AG09309 (cell line): ENCODE measurements at places on chromosomes 5 and 9.

- peak; percentile 14 for DNase-seq
Observed at GRCh38 chr5:104178829-104179456, 616.4 kb upstream of the NUDT12 start.

DNA sequence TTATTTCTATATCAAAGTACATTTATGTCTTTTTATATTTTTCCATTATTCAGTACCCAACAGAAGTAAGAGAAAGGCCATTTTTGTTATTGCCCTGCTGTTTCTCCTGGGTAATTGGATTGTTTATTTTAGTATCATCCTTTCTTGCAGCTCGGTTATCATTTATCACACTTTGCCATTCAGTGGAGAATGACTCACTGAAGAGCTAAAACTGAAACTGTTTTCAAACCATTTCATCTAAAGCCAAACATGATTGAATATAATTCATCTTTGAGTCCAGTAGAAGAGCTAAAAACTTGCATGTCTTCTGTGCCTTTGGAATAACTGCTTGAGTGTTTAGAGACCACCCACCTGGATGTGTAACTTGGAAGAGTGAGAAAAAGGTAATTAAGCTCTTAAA lies 139.5 kb upstream of the PRDM9 start:
- no peak for DNase-seq

DNA sequence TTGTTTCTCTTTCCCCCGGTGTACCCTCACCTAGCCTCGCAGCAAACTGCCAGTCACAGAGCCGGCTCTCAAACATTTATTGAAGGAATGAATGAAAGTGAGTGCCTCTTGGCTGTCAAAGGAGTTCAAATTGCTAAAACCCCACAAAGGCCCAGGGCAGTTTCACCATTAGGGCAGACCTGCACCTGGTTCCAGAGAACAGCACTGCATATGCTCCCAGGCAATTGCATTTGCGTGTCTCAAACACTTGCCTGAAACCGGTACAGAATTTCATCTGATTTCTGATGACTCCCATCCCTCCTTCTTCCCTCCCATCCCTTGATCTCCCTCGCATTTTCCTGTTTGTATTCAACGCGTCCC lies 165.6 kb upstream of the ZNF462 start:
- no peak for DNase-seq

DNA sequence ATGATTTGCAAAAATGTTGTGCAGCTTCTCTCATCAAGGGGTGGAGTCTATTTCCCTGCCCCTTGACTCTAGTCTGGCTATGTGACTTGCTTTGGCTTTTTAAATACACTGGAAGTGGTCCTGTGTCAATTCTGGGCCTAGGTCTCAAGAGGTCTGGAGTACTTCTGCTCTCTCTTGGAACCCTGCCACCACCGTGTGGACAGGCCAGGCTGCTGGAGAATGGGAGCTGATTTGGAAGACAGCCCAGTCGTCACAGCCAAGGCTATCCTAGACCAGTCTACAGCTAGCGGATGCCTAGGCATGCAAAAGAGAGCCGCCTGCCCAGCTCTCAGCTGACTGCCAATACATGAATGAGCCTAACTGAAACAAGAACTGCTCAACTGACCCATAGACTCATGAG lies 56.7 kb upstream of the CLINT1 start:
- no peak for DNase-seq

GRCh38 chr9:125991886-125992529 lies 244.8 kb downstream of the PBX3 start:
- DNase-seq: no peak

DNA sequence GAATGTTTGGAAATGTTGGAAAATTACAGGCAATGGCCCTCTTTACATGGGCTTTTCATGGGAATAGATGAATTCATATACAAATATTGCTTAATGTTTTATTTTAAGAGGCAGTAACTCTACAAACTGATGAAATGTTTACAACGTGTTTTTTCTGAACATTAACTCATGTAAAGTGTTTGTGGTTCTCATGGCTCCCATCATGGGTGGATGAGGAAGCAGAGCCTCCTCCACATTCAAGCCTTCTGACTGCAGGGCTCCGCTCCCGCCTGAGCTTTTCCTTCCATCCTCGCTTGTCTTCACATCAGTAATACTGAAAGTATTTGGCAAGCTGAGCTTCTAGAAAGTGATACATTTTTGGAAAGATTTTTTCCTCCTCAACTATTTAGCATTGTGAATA lies 204.2 kb downstream of the ARHGAP26 start:
- no peak for DNase-seq

GRCh38 chr9:4197548-4197947 lies 102.3 kb downstream of the GLIS3 start:
- no peak for DNase-seq

DNA sequence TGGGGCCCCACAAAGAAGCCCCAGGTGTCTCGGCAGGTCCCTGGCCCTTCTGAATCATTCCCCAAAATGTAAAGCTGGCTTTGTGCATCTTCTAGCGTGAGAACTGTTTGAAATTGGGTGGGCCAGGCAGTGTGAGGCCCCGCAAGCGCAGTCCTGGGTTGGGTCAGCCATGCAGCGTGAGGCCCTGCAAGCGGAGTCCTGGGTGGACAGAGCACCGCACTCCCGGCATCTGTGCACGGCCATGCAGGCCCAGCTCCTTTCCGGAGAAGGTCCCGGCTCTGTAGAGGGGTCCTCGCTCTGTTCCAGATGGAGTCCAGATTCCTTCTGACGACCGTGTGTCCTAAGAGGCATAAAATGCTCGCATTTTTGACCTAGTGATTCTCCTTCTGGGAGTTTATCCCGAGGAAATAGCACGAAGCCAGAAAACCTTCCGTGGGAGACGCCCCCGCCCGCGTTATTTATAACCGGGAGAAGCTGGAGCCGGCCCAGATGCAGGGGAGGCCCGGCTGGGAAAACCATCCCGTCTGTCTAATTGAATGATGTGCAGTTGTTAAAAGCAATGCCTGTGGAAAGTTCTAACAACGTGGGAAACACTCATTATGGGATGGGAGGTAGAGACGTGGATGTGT lies 19.4 kb upstream of the NOTCH1 start:
- no peak for DNase-seq

DNA sequence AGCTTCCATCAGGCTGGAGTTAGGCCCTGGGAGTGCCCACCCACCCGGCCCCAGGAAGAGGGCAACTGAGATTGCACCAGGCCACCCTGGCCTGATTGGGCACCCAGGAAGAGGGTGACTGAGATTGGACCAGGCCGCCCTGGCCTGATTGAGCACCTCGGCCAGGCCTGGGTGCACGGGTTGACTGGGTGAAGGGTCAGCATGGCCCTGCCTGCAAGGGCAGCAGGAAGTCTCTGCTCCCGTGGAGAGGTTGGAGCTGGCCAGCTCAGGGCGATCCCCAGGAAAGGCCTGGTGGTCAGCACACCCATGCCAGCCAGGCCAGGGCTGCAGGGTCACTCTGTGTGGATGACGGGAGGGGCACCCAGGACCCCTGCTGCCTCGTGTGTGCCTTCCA lies 11.8 kb downstream of the ADAMTSL2 start:
- DNase-seq: no peak

DNA sequence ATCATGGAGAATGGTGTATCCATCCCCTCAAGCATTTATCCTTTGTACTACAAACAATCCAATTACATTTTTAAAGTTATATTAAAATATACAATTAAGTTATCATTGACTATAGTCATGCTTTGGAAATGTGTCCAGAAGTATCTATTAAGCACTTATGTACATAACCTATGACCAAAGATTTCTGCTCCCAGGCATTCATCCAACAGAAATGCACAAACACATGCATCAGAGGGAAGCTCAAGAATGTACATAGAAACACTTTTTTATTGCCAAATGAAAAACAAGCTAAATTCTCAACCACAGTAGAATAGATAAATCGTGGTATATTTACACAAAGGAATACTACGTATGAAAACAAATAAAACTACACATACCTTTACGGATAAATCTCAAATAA lies 700.5 kb upstream of the ZNF608 start:
- no peak for DNase-seq

- DNase-seq: no peak
Observed at GRCh38 chr5:39189292-39189955, 29.9 kb downstream of the FYB1 start.

GRCh38 chr9:22240619-22241018 lies 206.0 kb upstream of the DMRTA1 start:
- no peak for DNase-seq

DNA sequence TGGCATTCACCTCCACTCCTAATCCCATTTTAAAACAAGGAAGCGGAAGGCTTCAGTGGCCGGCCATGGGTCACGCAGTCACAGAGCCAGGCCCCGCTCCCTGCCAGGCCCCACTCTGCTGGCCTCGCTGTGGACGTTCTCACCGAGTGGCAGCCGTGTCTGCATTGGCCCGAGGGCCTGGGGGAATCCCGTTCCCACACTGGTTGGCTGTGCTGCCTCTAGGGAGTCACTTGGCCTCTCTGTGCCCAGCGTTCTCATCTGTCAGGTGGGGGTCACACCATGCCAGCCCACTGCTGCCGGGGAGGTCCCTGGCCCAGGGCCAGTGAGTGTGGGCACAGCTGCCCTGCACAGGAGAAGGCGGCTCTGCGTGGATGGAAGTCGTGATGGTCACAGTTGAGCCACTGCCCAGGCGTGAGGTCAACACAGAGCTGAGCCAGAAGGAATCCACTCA lies 13.4 kb upstream of the SLC9A3 start:
- DNase-seq: no peak

- no peak for DNase-seq
Observed at GRCh38 chr5:68460147-68460798, 244.7 kb downstream of the PIK3R1 start.

DNA sequence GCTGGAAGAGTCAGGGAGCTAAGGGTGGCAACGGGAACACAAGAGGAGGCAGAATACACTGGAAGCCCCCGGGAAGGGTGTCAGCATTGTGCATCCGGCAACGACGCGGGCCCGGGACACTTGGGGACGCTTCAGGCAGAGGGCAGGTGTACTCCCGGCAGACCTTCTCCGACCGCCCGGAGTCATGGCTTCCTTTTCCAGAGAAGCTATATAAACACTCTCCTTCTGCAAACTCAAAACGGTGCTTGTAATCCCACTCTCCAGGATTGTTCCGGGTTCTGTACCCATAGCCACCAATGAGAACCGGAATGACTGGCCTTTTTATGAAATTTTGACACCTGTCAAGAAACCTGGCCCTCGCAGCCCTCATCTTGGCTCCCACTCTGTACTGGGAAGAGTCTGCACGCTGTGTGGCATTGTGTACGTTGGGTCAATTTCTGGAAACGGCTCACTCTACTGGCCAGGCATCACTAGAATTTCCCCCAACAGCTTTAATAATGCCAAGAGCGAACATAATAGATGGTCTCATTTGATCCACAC lies 462 bp upstream of the MCC start:
- DNase-seq: no peak

GRCh38 chr5:15124871-15125568 lies 253.4 kb upstream of the ANKH start:
- no peak for DNase-seq

DNA sequence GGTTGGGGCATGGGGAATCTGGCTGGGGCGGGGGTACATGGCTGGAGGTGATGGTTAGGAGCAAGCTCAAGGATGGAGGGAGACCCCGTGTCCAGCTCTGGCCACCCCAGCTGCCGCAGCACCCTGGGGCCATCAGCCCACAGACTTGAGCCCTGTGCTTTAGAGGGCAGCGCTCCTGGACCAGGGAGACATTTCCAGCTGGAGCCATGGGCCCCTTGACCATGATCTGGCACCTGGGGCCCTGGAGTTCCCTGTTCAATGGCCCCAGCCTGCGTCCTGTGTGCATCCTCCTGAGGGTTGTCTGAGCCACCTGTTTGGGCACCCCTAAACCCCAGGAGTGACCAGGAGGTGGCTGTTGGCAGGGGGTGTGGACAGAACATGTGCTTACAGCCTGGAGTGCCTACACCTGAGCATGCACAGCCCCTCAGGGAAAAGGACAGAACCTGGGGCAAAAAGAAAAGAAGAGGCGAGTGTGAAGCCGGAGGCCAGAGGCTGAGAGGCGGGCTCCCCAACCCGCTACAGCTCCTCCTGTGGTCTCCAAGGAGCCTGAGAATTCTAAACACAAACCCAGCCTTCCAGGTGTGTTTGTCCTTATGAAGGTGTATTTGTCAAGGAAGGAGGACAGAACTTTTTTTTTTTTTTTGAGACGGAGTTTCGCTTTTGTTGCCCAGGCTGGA lies 126.7 kb downstream of the C9orf50 start:
- DNase-seq: no peak
